ENCODE measurements at places on chromosomes 2 and 18. TPM values are rescaled to one million over a fixed set of nuclear protein-coding genes. Genes with fewer than 3 reads are reported as not detected.
A peak's percentile ranks its signal among the peaks of the same experiment; 100 is the strongest.

- no peak for DNase-seq
Observed at GRCh38 chr2:70987386-70987785, 7.3 kb downstream of the TEX261 start.

DNA sequence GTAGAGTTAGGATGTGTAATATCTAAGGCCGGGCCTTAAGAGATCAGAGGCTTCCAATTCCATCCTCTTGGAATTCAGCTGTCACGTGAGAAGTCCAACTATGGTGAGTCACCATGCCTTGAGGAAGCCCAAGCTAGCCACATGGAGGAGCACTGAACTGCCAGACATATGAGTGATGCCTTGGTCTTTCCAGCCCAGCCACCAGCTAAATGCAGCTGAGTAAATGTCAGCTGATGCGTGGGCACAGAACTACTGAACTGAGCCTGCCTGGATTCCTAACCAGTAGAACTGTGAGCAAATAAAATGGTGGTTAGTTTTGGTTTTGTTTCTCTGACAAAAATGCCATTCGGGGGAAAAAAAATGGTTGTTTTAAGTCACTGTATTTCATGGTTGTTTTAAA lies 153.7 kb upstream of the SERTAD2 start:
- DNase-seq = peak; percentile 97

GRCh38 chr2:119430023-119430498 lies 1.6 kb upstream of the TMEM37 start:
- DNase-seq = no peak

DNA sequence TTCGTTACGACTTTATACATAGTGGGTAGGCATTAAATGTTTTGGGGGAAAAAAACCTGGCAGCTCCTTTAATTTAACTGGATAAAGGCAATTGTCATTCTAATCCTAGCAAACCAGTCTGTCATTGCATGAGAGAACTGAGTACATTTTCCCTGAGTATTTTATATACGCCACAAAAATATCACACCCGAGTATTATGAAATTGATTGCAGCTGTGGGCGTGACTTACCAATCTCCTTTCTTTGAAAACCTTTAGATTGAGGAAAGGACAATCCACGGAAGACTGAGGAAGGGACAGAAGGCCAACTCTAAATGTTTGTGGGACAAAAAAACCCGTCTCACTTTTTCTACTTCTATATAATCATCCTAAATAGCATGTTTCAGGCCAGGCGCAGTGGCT lies 9.0 kb downstream of the TM4SF20 start:
- no peak for DNase-seq

DNA sequence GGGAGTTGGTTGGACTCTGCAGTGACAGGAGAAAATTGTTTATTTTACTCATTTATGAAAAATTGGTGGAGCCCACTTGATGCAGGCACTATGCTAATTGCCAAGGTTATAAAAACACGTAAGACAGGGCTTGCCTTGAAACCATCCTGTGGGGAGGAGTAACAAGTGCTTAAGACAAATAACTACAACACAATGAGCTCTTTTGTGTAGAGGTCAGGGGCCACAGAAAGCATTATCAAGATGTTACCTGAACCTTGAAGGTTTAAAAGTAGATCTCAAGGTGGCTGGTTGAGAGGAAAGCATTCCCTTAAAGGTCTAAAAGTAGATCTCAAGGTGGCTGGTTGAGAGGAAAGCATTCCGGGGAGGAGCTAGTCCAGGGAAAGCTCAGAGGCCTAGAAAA lies 381.8 kb upstream of the POU3F3 start:
- DNase-seq = no peak

GRCh38 chr2:27261926-27262298 lies 935 bp downstream of the SLC30A3 start:
- no peak for DNase-seq

- DNase-seq = peak; percentile 68
Observed at GRCh38 chr2:233700028-233700635, 7.4 kb downstream of the UGT1A6 start.

DNA sequence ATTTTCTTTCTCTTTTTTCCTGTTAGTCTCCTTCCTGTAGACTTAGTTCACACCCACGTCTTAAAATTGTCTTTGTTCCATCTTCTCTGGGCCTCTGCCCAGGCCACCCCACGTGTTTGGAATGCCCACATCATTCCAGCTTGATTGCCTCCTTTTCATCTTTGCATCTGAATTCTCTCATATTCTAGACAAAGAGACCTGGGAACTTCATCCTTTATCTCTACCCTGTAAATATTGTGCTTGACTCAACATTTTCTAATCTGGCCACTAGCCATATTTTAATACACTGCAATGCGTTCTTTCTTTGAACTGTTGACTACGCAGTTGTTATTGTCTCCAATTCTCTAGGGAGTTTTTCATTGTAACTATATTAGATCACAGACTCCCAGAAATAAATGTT lies 187.5 kb upstream of the NRXN1 start:
- DNase-seq = peak; percentile 52

DNA sequence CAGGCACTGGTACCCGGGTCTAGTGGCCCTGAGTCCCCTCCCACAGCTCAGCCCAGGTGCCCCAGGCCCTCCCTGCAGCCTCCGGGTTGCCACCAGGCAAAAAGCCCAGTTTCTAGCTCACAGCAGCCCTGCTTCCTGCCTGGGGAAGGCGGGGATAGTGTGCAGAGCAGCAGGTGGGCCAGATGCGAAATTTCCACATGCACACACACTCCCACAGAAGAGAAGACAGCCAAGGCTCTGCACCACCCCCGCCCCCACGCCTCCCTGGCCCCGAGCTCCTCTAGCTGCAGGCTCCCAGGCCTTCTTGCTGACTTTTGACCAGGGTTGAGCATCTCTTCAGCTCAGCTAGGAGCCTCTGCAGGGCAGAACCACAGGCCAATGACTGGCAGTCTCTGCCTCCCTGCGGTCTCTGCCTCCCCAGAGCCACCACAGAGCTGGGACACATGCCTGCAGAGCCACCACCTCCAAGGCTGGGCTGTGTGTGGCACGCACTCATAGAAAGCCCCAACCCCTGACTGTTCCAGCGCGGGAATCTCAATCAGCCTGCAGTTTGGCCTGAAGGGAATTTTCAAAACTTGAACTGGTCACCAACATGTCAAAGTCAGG lies 7.2 kb downstream of the SLC66A2 start:
- peak; percentile 57 for DNase-seq

DNA sequence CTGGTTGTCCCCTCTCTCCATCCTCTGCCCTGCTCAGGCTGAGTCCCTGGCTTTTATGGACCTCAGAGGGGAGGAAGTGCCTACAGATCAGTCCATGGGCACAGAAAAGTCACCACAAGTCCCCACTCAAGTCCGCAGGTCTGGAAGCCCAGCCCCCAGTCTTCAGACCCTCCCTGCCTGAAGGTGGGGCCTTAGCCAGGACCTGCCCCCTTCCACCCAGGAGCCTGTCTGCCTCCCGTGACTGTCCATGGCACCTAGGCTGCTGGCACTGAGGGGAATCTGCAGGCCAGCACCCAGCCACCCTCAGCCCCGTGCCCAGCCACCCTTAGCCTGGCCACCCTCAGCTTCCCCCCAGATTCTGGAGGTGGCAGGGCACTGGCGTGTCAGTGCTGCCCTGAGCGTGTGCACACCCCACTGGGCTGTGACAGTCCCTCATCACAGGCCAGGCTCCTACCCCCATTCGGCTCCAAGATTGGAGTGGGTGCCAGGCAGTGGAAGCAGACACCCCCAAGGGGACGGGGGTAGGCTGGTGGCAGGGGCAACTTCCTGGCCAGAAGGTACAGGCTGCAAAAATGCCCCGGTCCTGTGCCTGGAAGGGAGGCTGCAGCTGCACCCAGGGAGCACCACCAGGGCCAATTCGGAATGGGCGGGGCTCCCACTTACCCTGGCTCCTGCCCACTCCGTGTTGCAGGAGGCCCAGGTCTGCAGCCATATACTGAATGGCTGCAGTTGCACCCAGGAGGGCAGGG lies 154.7 kb upstream of the RMP24 start:
- DNase-seq = no peak

- DNase-seq = no peak
Observed at GRCh38 chr2:9739531-9739964, 103.7 kb upstream of the TAF1B start.

DNA sequence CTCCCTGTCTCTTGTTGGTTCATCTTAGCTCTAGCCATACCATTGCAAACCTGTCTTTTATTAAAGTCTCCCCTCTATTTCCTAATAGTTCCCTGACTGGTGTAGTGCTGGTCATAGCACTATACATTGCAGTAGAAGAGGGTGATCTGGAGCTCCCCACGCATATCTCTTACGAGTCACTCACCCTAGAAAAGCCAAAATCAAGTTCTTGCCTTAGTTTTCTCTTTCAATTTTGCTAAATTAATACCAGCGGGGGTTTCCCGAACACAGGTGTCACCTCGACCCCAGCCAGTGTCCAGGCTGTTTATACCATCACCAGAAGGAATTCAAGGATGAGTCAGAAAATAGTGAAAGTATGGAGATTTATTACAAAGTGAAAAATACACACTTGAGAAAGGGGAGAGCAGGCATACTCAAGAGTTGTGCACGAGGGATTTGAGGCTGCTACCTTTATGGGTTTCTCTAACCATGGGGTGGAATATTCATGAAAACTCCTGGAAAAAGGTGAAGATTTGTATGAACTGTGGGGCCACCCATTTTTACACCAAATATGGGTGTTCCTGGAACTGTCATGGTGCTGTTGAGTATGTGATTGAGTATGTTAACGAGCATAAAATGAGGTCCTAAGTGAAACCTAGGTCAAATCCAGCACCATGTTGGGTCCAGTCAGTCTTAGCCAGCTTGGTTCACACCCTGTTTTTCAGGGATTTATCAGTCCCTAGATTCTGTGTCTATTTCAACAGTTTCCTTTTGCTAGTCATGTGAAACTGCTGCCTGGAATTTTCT lies 20.2 kb downstream of the PROKR1 start:
- no peak for DNase-seq

GRCh38 chr2:120349440-120349921 lies 3.5 kb downstream of the INHBB start:
- DNase-seq = no peak

- no peak for DNase-seq
Observed at GRCh38 chr2:239870863-239871262, 154.3 kb downstream of the NDUFA10 start.

GRCh38 chr2:130373808-130374365 lies 18.0 kb downstream of the PTPN18 start:
- DNase-seq = no peak

GRCh38 chr18:44723411-44723810 lies 42.7 kb downstream of the SETBP1 start:
- DNase-seq = no peak

- no peak for DNase-seq
Observed at GRCh38 chr2:36859366-36859792, 107.0 kb downstream of the STRN start.

DNA sequence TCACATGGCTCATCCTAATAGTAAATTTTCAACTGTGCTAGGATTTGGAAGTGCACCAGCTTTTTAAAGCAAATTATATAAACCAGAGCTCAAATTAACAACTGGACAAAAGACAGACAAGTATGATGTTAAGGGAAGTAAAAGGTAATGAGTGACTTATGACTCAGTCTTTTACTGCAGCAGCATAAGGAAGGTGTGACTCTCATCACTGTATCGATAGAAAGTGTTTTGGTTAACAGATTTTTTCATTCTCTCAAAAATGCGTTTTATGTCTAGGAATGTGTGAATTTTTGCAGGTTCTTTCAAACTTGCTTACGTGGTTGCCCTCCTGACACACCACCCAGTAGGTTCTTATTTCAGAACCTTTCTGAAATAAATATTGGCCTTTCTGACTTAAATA lies 244.2 kb upstream of the BOD1L2 start:
- DNase-seq = no peak

- DNase-seq = peak; percentile 36
Observed at GRCh38 chr18:44594799-44595467, 85.8 kb upstream of the SETBP1 start.

GRCh38 chr18:79792988-79793355 lies 4.8 kb upstream of the KCNG2 start:
- no peak for DNase-seq

DNA sequence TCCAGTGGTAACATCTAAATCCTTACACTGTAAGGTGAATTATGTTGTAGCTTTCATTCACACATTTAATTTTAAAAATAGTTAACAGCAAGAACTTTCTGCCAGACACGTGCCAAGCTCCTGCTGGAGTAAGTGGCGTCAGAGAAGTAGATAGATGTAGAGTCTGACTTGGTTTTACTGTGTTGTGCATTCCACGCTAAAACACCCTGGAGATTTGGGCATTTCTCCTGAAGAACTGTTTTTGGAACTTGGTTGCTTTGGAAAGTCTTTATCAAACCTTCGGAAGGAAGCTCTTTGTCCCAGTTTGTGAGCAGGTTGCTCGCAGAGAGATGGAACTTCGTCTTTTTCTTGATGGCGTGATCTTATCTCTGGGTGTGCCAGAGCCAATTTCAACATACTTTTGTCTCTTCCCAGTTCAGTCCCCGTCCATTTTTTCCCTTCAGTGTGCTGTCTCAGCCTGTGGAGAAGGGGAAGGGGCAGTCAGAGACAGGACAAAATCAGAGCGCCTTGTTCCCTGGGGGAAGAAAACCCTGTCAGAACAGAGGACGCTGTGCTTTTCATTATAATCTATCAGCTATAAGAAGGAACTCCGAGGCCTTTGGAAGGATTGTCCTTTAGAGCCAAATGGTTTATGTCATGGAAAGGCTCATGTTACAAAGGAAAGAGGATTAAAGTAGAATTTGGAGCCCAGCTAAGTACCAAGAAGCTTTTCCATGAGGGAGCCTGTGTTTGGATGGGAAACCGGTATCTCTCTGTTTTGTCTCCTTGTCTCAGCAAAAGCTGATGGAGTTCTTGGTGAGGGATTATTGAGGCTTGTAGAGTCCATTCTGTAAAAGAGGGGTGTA lies 18.9 kb downstream of the GRHL1 start:
- no peak for DNase-seq

- DNase-seq = no peak
Observed at GRCh38 chr2:181643151-181643550, 13.8 kb downstream of the CERKL start.

- DNase-seq = no peak
Observed at GRCh38 chr2:143796051-143796450, 666.8 kb downstream of the ARHGAP15 start.

GRCh38 chr2:133411857-133412256 lies 156.4 kb downstream of the NCKAP5 start:
- no peak for DNase-seq

- DNase-seq = no peak
Observed at GRCh38 chr2:75045526-75046050, 87.1 kb downstream of the POLE4 start.

FOSL2 gene
- total RNA-seq = 32.7 TPM

DNMT3A gene
- total RNA-seq = 9.2 TPM

REG3G gene
- total RNA-seq = not detected

ZNF892 gene
- 0.74 TPM for total RNA-seq

ARHGEF33 gene
- total RNA-seq = not detected

CSRNP3 gene
- not detected for total RNA-seq

DBI gene
- total RNA-seq = 102 TPM

FNDC4 gene
- not detected for total RNA-seq

ANKRD62 gene
- not detected for total RNA-seq

SCN2A gene
- 0.94 TPM for total RNA-seq

KCNK3 gene
- not detected for total RNA-seq

CRYGD gene
- not detected for total RNA-seq

PDCD1 gene
- total RNA-seq = not detected

CDH20 gene
- total RNA-seq = not detected

CIB4 gene
- not detected for total RNA-seq

ERMN gene
- not detected for total RNA-seq

CCDC93 gene
- total RNA-seq = 13.2 TPM

IL36A gene
- not detected for total RNA-seq

Data from MG63 (cell line).